Suprapubic skin (tissue), 4 donors: ENCODE measurements at places on chromosomes 6 and 20. TPM values are rescaled to one million over a fixed set of nuclear protein-coding genes. Genes with fewer than 3 reads are reported as not detected.

CLVS2 gene
- total RNA-seq = 0.15 TPM

DNA sequence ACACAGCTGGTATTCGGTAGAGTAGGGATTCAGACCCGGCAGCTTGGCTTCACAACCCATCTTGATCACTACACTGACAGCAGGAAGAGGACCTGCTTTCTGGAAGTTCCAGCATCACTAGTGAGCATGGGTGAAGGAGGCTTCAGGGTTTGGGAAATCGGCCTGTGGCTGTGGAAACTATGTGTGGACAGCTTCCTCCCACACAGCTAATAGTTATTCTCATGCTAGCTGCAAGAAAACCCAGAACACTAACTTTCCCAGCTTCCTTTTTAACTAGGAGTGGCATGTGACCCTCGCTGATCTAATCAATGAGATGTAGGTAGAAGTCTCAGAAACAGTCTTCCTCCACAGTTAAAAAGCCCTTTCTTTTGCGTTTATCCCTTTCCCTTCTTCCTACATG lies 36.3 kb upstream of the SIRPA start:
- no peaks in the 10 kb centered on the region for H3K36me3 ChIP-seq
- DNase-seq = no peak
- no peak overlapping the region for H3K4me3 ChIP-seq
- no peak overlapping the region for H3K27ac ChIP-seq
- no peaks in the 10 kb centered on the region for H3K27me3 ChIP-seq

GRCh38 chr20:6038256-6038655 lies 15.6 kb downstream of the LRRN4 start:
- no peaks in the 10 kb centered on the region for H3K27me3 ChIP-seq
- H3K4me3 ChIP-seq = no peak overlapping the region
- peaks cover 82% of the 10 kb centered on the region for H3K36me3 ChIP-seq

DNA sequence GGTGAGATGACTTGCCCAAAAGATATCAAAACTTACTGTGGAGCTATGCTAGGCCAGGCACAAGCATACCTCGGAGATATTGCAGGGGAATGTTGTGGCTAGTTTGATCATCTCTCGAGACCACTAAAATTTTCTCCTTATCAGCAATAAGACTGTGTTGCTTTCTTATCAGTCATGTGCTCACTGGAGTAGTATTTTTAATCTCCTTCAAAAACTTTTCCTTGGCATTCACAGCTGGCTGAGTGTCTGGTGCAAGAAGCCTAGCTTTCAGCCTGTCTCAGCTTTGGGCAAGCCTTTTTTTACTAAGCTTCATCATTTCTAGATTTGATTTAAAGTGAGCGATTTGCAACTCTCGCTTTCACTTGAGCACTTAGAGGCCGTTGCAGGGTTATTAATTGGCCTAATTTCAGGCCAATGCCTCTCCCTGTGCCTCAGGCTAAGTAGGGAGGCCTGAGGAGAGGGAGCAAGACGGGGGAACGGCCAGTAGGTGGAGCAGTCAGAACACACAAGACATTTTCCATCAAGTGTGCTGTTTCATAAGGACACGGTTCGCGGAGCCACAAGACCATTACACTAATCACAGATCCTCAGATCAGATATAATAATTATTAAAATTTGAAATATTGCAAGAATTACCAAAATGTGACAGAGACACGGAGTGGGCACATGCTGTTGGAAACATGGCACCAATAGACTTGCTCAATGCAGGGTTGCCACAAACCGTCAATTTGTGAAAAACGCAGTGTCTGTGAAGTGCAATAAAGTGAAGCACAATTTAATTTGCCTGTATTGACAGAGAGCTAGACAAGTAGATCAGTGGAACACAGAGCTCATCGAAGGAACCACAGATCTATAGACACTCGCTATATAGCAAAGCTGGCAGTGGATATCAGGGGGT lies 106.8 kb upstream of the SIRPG start:
- H3K4me1 ChIP-seq = peaks cover 7% of the 10 kb centered on the region
- no peak overlapping the region for H3K4me3 ChIP-seq
- peak; percentile 78 for DNase-seq
- H3K27ac ChIP-seq = no peak overlapping the region
- no peaks in the 10 kb centered on the region for H3K36me3 ChIP-seq
- no peaks in the 10 kb centered on the region for H3K27me3 ChIP-seq

DNA sequence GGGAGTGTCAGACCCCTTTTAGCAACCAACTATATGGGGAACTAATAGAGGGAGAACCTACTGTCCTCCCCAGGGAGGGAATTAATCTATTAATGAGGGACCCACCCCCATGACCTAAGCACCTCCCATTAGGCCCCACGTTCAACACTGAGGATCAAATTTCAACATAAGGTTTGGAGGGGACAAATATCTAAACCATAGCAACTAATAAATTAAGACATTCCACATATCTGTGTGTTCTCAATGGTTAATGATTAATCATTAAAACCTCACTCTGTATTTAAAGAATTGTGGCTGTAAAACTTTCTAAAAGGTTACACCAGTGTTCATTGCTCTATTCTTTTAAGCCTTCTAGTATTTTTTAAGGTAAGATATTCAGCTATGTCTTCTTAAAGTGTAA lies 500.4 kb upstream of the SULF2 start:
- no peaks in the 10 kb centered on the region for H3K36me3 ChIP-seq
- no peak for DNase-seq
- H3K4me1 ChIP-seq = peaks cover 12% of the 10 kb centered on the region
- H3K27me3 ChIP-seq = peaks cover 6% of the 10 kb centered on the region
- H3K27ac ChIP-seq = no peak overlapping the region
- no peak overlapping the region for H3K4me3 ChIP-seq

DNA sequence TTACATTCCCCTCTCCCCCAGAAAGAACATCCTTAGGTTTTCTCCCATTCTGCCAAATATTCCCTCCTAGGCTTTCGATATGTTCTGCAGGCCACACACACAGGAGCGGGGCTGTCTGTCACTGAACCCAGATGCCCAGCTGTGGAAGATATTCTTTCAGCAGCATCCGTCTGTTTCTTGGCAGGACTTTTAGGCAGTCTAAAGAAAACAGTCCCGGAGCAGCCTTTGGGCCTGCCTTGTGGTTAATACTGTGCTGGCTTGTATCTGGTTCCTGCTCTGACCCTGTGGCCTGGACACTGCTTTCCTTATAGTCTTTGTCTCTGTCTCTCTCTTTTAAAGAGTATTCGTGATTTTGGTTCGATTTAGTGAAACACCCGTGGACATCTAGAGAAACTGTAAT lies 94.6 kb upstream of the SUPT3H start:
- no peak overlapping the region for H3K4me3 ChIP-seq
- no peaks in the 10 kb centered on the region for H3K36me3 ChIP-seq
- H3K27me3 ChIP-seq = no peaks in the 10 kb centered on the region
- peak overlapping the region; percentile 11 for H3K27ac ChIP-seq
